GM23248 (cell line): ENCODE measurements at places on chromosomes 3 and 15.

GRCh38 chr3:187024536-187025226 lies 94.4 kb downstream of the ST6GAL1 start:
- H3K27me3 ChIP-seq = peaks cover 13% of the 10 kb centered on the region; the same call in 1 of the 2 replicates
- H3K36me3 ChIP-seq = no peaks in the 10 kb centered on the region
- no peak for DNase-seq
- no peaks in the 10 kb centered on the region for H3K4me1 ChIP-seq
- no peak overlapping the region for H3K27ac ChIP-seq

DNA sequence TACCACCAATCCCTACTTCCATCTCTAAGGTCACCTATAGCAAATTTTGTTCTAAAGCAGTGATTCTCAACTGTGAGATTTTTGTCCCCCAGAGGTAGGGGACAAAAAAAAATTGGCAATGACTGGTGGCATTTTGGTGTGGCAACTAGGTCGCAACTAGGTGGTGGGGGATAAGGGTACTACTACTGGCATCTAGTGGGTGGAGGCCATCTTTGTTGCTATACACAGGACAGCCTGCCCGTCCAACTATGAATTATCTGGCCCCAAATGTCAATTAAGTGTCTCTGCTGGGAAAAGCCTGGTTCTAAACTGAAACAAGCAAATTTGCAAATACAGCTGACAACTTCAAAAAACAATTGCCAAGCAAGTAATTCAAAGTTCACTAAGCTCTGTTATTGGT lies 1.4 kb downstream of the MTMR10 start:
- peak; percentile 19 for DNase-seq
- no peak overlapping the region for H3K27ac ChIP-seq
- no peaks in the 10 kb centered on the region for H3K27me3 ChIP-seq
- no peaks in the 10 kb centered on the region for H3K36me3 ChIP-seq

DNA sequence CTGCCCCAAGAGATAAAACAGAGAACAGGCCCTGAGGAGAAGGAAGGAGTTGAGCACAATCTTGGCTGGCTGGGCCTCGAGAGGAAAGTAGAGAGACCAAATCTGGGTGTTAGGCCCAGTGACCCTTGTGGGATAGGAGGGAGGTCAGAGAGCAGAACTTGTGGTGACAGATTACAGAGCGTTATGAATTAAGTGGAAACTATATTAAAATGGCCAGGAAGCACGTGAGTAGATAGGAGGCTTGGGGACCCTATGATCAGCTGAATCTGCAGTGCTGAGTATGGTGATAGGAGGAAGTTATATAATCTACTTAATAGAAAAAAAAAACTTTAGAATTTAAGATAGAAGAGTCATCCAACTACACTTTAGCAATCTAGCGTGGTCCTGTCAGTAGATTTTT lies 30.0 kb downstream of the ST6GAL1 start:
- H3K36me3 ChIP-seq = no peaks in the 10 kb centered on the region
- no peak for DNase-seq
- no peak overlapping the region for H3K27ac ChIP-seq

DNA sequence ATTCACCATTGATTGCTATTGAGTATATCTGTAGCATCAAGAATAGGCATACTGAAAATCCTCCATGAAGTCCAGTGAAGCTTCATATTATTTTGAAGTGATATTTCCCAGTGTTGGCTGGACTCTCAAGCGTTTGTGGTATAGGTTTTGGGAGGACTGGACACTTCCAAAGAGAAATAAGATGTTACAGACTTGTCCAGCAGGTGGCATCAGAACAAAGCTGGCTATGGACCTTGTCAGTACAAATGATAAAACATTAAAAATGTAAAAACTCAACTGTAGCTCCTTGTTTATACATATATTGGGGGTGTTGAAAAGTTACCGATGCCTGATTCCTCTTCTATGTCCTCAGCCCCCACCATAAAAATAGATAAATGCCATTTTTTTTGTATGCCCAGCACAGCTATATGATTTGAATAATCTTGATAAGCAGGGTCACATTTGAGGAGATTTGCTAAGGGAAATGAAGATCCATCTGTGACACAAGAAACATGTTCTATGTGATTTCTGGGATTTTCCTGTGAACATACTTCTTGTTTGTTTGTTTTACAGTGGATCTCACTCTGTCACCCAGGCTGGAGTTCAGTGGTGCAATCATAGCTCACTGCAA lies 54.5 kb upstream of the GOLGA6B start:
- no peaks in the 10 kb centered on the region for H3K36me3 ChIP-seq
- no peaks in the 10 kb centered on the region for H3K27me3 ChIP-seq
- H3K27ac ChIP-seq = no peak overlapping the region
- DNase-seq = peak; percentile 65
- H3K4me3 ChIP-seq = no peak overlapping the region

GRCh38 chr3:122350814-122351418 lies 25.9 kb downstream of the CSTA start:
- H3K27ac ChIP-seq = no peak overlapping the region
- H3K4me3 ChIP-seq = no peak overlapping the region
- no peaks in the 10 kb centered on the region for H3K27me3 ChIP-seq
- H3K4me1 ChIP-seq = peaks cover 16% of the 10 kb centered on the region; the same call in 1 of the 2 replicates
- H3K36me3 ChIP-seq = no peaks in the 10 kb centered on the region

GRCh38 chr3:30156586-30157498 lies 449.6 kb upstream of the TGFBR2 start:
- H3K4me3 ChIP-seq = no peak overlapping the region
- H3K27me3 ChIP-seq = no peaks in the 10 kb centered on the region
- peak; percentile 49 for DNase-seq
- no peak overlapping the region for H3K27ac ChIP-seq
- H3K36me3 ChIP-seq = no peaks in the 10 kb centered on the region

DNA sequence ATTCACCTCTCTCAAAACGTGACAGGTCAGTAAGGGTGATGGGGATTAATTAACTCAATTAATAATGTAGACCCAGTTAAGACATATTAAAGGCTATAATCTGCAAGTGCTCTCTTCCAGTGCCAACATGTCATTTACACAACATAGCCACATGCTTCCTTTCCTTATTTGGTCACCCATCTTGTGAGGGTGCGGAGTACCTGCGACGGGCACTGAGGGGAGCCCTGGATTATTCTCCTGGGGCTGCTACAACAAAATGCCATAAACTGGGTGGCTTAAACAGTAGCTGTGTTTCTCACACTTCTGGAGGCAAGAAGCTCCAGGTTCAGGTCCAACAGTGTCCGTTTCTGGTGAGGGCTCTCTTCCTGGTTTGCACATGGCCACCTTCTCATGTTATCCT lies 157.4 kb upstream of the LRTM1 start:
- no peaks in the 10 kb centered on the region for H3K27me3 ChIP-seq
- no peak overlapping the region for H3K4me3 ChIP-seq
- no peak for DNase-seq
- H3K27ac ChIP-seq = no peak overlapping the region
- no peaks in the 10 kb centered on the region for H3K36me3 ChIP-seq

GRCh38 chr3:179729086-179729485 lies 76.2 kb downstream of the USP13 start:
- no peak for DNase-seq
- H3K36me3 ChIP-seq = no peaks in the 10 kb centered on the region
- no peaks in the 10 kb centered on the region for H3K4me1 ChIP-seq
- H3K27me3 ChIP-seq = no peaks in the 10 kb centered on the region

- H3K4me3 ChIP-seq = no peak within 1 kb of the TSS
- no peaks in the 10 kb centered on the region for H3K4me1 ChIP-seq
- no peak for DNase-seq
- no peaks in the 10 kb centered on the region for H3K36me3 ChIP-seq
These were observed at the start of gene C3orf22 for GRCh38 chr3:126558336-126559071. Gene C3orf22, minus strand, starts transcription at chr3:126558932. Its CDS starts 5,542 bp downstream, at chr3:126553390.

- H3K4me3 ChIP-seq = no peak overlapping the region
- no peak overlapping the region for H3K27ac ChIP-seq
- H3K36me3 ChIP-seq = no peaks in the 10 kb centered on the region
- no peaks in the 10 kb centered on the region for H3K27me3 ChIP-seq
- peaks cover 3% of the 10 kb centered on the region; the same call in 1 of the 2 replicates for H3K4me1 ChIP-seq
- no peak for DNase-seq
These were observed 25.4 kb downstream of the ALS2CL start for GRCh38 chr3:46668116-46668515.

DNA sequence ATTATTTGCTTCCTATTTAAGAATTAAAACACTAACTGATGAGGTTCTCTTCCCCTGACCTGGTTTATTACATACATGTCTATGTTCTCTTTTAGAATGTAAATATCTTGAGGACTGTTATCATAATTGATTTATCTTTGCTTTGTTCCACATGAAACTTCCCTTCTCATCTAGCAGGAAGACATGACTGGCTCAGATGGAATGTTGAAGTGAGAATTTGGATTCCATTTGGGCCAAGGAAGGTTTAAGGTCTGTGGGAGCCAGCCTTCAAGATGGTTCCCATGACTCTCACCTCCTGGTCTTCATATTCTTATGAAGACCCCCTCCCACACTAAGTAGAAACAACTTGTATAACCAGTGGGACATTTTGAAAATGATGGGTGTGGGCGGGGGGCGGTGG lies 222.2 kb upstream of the GADL1 start:
- no peak for DNase-seq
- no peak overlapping the region for H3K4me3 ChIP-seq
- no peak overlapping the region for H3K27ac ChIP-seq
- no peaks in the 10 kb centered on the region for H3K4me1 ChIP-seq
- H3K27me3 ChIP-seq = no peaks in the 10 kb centered on the region

DNA sequence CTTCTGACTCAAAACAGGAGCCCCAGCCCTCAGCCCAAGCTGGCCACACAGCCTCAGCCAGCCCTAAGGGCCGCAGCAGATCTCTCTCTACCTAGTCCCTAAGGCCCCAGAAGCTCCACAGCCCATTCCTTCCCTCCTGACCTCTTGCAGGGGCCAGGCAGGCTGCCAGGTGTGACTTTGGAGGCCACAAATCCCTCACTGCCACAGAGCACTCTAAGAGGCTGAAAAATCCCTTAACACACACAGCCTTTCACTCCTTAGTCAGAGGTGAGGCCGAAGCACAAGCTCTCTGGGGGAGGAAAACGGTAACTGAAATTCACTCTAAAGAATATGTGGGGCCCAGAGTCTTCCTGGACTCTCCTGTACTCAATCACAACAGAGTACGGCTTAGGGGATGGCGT lies 23.3 kb downstream of the LRRC2 start:
- H3K4me1 ChIP-seq = peaks cover 29% of the 10 kb centered on the region
- no peak for DNase-seq

GRCh38 chr3:80192936-80193335 lies 425.1 kb upstream of the ROBO1 start:
- H3K4me3 ChIP-seq = no peak overlapping the region
- H3K36me3 ChIP-seq = no peaks in the 10 kb centered on the region
- DNase-seq = no peak
- H3K27ac ChIP-seq = no peak overlapping the region

- no peaks in the 10 kb centered on the region for H3K4me1 ChIP-seq
- no peaks in the 10 kb centered on the region; the same call in 1 of the 2 replicates for H3K36me3 ChIP-seq
- H3K27ac ChIP-seq = no peak overlapping the region
- H3K27me3 ChIP-seq = no peaks in the 10 kb centered on the region
- DNase-seq = no peak
These were observed 78.7 kb upstream of the CGNL1 start for GRCh38 chr15:57297630-57298029.

DNA sequence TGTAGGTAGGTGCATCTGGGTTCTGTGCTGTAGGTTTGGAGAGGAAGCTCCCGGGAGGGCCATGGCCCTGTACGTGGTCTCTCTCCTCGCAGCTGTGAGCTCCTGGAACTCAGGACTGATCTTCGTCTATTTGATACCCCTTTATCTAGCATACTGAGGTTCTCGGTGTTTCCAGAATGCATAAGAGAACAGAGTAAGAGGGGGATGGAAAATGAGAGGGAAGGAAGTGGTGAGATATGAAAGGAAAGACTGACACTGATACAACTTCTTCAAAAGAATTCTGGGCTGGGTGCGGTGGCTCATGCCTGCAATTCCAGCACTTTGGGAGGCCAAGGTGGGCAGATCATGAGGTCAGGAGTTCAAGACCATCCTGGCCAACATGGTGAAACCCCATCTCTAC lies 90.7 kb downstream of the CHRD start:
- H3K27me3 ChIP-seq = peaks cover 44% of the 10 kb centered on the region
- no peaks in the 10 kb centered on the region for H3K36me3 ChIP-seq
- no peak for DNase-seq
- no peak overlapping the region for H3K27ac ChIP-seq
- H3K4me3 ChIP-seq = no peak overlapping the region
- peaks cover 17% of the 10 kb centered on the region for H3K4me1 ChIP-seq

DNA sequence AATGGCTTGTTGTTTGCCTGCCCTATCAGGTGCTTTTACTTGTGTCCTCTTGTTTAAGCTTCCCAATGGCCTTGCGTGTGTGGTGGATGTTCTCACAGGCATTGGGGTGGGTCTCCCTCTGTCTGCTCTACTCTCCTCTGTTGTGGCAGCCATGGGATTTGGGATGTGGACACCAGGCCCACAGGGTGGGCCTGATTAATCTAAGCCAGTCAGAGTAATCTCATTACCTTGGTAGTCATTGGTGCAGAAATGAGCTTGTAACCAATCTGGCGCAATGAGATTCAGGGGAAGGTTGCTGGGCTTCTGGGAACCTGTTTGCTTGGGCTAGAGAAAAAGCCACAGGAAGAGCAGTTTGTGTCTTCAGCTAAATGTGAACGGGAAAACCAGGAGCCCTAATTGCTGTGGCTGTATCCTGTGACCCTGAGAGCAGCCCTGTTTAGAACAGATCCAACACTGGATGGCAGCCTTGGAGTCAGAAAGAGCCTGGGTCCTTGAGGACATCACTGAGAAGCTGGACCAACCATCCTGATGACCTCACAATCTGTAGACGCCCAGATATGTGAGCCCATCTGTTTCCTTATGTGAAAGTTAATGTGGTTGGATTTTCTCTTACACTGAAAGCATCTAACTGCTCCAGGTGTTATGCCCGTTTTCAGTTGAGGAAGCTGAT lies 157.3 kb upstream of the UBE2E1 start:
- H3K4me1 ChIP-seq = peaks cover 28% of the 10 kb centered on the region
- no peaks in the 10 kb centered on the region for H3K36me3 ChIP-seq
- no peak overlapping the region for H3K4me3 ChIP-seq
- peak; percentile 72 for DNase-seq
- H3K27ac ChIP-seq = no peak overlapping the region

GRCh38 chr15:57705746-57706404 lies 639 bp upstream of the POLR2M start:
- H3K4me1 ChIP-seq = peaks cover 12% of the 10 kb centered on the region
- H3K4me3 ChIP-seq = peak overlapping the region; percentile 87
- DNase-seq = no peak

- no peaks in the 10 kb centered on the region for H3K4me1 ChIP-seq
- no peak overlapping the region for H3K27ac ChIP-seq
- no peak for DNase-seq
- no peak overlapping the region for H3K4me3 ChIP-seq
- peaks cover 4% of the 10 kb centered on the region; the same call in 1 of the 2 replicates for H3K27me3 ChIP-seq
These were observed 63.2 kb upstream of the RAD18 start for GRCh38 chr3:9026320-9027045.
